ENCODE measurements at places on chromosomes 1 and 21.

- no peak for DNase-seq
Measured at GRCh38 chr1:61781151-61781550, 38.9 kb downstream of the PATJ start.

GRCh38 chr21:42063191-42063570, 7.9 kb upstream of the UMODL1 start:
- DNase-seq = no peak

- no peak for DNase-seq
Measured at GRCh38 chr1:159913451-159914192, 11.7 kb downstream of the TAGLN2 start.

GRCh38 chr1:183077097-183077496, 53.9 kb downstream of the LAMC1 start:
- DNase-seq = no peak

DNA sequence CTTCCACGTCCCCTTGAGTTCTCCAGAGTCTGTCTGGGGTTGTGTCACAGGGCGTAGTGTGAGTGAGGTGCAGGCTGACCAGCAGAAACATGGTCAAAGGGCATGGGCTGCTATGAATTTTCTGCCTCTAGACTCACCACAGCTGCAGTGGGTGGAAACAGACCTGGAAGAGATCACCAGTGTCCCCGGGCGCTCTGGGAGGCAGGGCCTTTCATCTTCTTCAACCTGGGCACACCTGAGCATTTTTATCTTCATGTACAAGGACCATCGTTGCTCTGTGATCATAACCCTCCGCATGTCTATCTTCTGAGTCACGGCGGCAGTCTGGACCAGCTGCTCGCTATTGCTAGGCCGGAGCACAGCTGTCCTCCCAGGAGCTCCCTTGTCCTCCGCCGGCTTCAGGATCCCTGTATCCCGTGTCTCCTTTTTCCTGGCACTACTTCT, 29.6 kb downstream of the DEGS1 start:
- no peak for DNase-seq

DNA sequence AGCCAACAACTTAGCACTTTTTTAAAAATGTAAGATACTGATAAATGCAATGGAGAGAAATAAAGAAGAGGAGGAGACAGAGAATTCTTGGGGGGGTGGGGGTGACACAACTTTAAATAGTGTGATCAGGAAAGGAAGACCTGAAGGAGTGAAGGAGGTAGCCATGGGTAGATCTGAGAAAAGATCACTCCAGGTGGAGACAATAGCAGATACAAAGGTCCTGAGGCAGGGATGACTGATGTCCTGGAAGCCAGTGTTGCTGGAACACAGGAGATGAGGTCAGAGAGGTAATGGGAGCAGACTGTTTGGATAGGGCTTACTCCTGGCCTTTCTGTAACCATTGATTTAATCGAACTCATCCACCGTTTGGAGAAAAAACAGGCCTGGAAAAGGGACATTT, 24.6 kb upstream of the TRABD2B start:
- DNase-seq = no peak

- no peak for DNase-seq
Measured at GRCh38 chr1:232925421-232926220, 24.8 kb upstream of the NTPCR start.

GRCh38 chr1:44338136-44338535, 16.9 kb downstream of the ERI3 start:
- no peak for DNase-seq

- no peak for DNase-seq
Measured at GRCh38 chr1:50492142-50492541, 68.9 kb upstream of the DMRTA2 start.

- no peak for DNase-seq
Measured at GRCh38 chr1:165831146-165831545, 3.7 kb downstream of the UCK2 start.

GRCh38 chr21:15210235-15210678, 145.5 kb upstream of the NRIP1 start:
- DNase-seq = no peak

- DNase-seq = no peak
Measured at GRCh38 chr1:209208648-209209047, 374.9 kb upstream of the CAMK1G start.

GRCh38 chr1:63119575-63120155, 202.7 kb upstream of the FOXD3 start:
- DNase-seq = no peak

GRCh38 chr1:175204330-175204729, 11.8 kb upstream of the KIAA0040 start:
- no peak for DNase-seq

DNA sequence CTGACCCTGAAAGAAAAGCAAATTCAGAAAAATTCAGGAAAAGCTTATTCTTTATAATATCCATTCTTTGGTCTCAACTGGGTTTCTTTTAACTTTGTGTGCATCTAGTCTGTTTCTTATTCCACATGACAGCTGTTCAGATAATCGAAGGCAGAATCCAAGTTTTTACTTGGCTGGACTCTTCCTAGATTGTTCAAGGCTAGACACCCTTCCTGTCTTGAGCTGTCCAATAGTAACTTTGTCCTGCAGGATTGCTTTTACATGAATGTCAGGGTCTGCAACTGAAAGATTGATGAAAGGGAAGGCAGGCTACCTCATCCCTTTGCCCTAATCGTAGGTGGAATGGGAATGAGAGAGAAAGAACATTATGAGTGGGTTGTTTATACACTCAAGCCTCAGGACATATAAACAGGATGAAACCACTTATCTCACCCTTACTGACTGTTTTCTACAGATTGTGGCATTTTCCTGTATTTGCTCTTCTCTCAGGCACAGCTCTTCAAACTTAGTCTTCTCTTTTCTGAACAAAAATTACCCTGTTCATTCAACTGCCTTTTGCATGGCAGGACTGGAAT, 76.9 kb downstream of the LEPR start:
- DNase-seq = no peak

GRCh38 chr21:37655611-37656300, 260.5 kb downstream of the KCNJ6 start:
- DNase-seq = no peak

GRCh38 chr21:46554431-46555224, 50.3 kb downstream of the S100B start:
- no peak for DNase-seq

GRCh38 chr1:156584813-156585212, 5.3 kb downstream of the TTC24 start:
- DNase-seq = no peak

GRCh38 chr1:208799186-208799585, 555.0 kb upstream of the PLXNA2 start:
- DNase-seq = no peak

GRCh38 chr1:84510668-84511067, 4.3 kb upstream of the GNG5 start:
- DNase-seq = no peak

GRCh38 chr1:60280256-60280655, 206.7 kb upstream of the C1orf87 start:
- DNase-seq = no peak

GRCh38 chr1:157189986-157190982, 52.1 kb upstream of the ETV3 start:
- no peak for DNase-seq

- DNase-seq = no peak
Measured at GRCh38 chr1:195082183-195082582, 1526.1 kb downstream of the KCNT2 start.

- DNase-seq = no peak
Measured at GRCh38 chr1:58508629-58509028, 37.9 kb downstream of the OMA1 start.

DNA sequence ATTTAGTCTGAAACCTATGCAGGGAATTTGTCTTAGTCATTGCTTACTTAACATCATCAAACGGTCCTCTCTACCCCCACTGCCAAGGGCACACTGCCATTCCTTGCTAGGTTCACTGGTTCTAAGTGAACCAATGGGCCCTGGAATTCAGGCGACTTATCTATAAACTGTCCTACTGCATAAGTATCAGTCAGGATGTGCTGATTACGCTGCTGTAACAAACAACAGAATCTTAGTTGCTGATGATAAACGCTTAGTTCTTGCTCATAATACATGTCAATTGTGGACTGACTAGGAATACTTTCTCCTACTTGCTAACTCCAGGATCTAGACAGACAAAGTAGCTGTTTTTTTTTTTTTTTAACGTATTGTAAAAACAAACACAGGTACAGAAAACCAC, 136.1 kb downstream of the PRDM2 start:
- no peak for DNase-seq

DNA sequence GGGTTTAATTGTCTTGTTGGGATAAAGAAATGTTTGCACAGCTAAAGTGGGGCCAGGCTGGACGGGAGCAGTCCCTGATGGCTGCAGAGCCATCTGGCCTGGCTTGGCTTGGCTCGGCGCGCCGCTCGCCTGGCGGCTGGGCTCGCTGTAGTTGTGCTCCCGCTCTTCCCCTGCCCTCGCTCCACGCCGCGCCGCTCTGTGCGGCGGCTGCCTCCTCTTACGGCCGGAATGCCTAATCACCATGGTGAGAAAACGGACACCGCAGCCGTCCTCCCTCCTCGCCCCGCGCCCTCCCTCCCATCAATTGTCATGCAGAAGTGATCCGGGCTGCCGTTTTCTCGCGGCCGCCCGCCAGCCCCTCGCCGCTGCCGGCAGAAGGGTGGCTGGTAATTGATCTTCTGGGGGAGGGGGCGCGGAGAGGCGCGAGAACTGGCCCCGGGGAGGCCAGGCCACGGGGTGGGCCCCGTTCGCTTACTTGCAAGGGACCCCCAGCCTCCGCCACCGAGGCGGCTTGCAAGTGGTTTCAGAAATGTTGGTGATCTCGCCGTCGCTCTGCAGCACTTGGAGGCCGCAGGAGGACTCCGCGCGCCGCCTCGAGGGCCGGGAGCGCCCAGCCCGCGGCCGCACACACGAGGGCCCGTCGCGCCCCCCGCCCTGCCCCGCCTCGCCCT, 12.4 kb downstream of the RNF220 start:
- DNase-seq = no peak

DNA sequence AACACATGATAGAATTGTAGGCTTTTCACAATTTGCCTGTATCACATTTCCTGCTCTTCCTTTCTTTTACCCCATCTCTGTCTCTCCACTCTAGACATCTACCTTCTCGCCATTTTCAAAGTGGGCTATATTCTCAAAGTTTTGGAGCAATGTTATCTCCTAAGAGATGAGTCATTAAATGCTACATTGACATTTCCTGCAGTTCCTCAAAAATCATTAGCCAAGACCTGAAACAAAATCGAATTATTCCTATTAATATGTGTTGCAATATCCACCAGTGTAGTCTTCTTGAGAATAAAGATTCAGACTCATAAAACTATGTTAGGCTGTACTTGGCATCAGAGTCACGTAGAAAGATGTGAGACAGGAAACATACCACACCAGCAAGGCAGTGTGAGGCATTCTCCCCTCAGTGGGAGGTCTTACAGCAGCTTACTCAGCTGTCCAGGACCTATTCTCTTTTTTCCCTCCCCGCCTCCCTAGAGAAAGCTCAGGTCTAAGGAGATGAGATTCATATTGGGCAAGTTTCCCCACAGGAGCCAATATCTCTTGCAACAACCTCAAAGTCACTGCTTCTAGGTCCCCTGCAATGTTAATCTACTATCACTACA, 38.8 kb downstream of the FRRS1 start:
- DNase-seq = no peak

DNA sequence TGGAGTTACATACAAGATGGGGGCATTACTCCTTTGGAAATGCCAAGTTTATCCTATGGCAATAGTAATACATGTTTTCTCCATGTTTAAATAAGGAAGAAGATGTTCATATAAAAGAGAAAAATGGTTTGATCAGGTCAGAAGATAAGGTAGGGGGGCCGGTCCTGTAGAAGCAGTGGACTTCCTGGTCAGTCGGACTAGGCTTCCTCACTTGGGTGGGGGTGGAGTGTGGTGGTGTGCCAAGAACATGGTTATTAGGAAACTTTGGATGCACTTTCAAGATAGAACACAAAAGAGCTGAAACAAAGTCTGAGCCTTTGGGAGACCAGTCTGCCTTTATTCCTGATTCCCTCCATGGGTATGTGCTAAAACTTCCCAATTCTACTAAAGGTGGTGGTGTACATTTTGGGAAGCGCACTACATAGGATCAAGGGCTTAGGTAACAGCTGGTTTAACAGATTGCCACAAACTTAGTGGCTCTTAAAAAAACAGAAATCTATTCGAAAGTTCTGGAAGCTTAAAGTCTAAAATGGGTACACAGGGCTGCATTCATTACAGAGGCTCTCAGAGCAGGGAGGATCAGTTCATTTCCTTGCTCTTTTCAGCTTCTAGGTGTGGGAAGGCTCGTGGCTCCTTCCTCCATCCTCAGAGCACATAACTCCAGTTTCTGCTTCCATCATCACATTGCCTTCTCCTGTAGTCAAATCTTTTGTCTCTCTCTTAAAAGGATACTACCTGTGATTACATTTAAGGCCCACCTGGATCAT, 64.6 kb downstream of the KDM1A start:
- no peak for DNase-seq

- no peak for DNase-seq
Measured at GRCh38 chr1:115596080-115596780, 45.5 kb upstream of the VANGL1 start.

DNA sequence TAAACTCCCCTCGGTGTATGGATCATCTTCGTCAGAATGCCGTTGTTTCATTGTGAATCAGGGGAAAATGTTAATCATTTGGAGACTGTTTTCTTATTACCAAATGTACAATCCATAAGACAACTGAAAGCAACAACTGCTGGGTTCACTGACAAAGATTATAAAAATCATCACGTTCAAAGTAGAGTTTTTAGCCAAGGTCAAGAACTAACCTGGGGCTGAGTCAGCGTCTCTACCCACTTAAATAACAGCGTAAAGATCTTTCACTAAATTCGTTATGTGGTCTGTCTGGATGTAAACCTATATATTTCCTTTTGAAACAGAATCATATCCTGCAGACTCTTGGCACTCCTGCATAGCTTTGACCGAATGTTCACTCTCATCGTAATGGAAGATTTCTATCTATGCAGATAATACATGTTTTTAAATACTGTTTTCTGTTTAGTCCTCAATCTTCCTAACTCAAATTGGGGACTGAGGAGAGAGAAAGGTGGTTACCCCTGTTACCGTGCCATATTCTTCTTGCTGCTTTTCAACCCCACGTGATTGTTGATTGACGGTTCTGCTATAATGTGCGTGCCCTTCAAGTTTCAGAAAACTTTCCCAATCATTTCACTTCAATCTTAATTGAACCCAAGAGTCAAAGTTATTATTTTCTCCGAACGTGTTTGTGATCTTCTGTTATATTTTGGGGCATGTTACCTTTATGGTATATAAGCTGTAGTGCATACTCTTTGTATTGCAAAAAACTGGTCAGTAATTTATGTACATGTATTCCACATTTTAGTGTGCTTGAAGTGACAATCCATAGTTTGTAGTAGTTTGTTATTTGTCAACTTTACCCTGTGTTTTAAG, 15.6 kb upstream of the NCMAP start:
- DNase-seq = no peak

GRCh38 chr1:30728832-30729638, 5.7 kb upstream of the MATN1 start:
- no peak for DNase-seq

GRCh38 chr1:23910553-23911246, 2.5 kb downstream of the CNR2 start:
- DNase-seq = no peak

DNA sequence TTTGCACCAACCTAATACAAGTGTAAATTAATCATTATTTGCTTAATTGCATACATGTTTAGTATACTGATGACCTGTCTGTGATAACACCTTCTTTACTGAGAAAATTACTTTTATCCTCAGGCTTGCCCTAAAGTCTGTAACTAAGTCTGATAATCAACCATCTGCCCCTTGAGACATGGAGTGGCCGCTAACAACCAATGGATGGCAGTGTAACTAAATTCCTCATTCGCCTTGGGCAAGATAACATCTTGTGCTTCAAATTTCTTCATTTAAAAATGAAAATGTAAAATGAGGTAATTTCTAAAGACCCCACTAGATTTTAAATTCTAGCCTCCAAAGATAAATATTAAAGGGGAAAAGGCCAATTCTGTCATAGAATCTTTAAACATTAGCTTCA, 85.1 kb downstream of the ENAH start:
- no peak for DNase-seq

Measured in caudate nucleus (tissue), 63 donors.